Stimulated activated CD4-positive, alpha-beta T cell treated with anti-CD3 and anti-CD28 coated beads, Interleukin-4, amount 100 ng/mL, for 24 hours (primary cell): ENCODE measurements at places on chromosomes 2 and 18.

- no peak for DNase-seq
Observed at GRCh38 chr2:47283659-47284058, 119.3 kb upstream of the MSH2 start.

DNA sequence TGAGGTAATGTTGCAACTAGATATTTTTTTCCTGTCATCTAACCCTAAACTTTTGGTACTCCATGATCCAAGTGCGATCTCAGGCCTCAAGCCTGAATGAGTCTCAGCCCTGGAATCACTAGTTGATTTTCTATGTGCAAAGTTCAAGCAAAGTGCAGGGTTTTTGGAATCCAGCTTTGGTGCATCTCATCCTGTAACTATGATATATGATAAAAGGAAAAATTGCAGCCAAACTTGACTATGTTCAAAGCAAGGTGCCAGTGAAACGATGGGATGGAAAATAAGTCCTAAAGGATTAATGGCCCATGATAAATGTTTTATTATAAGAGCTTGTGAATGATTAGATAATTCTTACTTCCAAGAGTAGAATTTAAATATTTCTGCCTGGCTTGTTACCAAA is 78.9 kb upstream of the NT5C1B start:
- no peak for DNase-seq

GRCh38 chr2:74242354-74243071 is 44.1 kb downstream of the MTHFD2 start:
- no peak for DNase-seq

DNA sequence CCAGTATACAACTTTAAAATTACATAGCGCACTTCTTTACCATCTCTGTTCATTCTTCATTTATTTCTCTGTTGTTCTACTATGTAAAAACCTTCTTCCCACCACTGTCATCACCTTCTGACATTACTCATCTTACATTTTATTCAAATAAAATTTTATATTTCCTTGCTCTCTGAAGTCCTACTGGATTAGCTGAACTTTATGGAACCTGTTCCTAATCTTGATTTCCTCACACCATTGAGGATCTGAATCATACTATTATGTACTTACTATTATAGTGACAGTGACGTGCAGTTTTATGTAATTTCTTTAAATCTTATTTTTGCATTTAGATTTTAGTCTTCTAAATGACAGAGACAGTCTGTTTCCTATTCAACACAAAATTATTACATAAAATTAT is 98.3 kb downstream of the DYNAP start:
- no peak for DNase-seq

- no peak for DNase-seq
Observed at GRCh38 chr2:189876271-189876670, 92.0 kb downstream of the PMS1 start.

DNA sequence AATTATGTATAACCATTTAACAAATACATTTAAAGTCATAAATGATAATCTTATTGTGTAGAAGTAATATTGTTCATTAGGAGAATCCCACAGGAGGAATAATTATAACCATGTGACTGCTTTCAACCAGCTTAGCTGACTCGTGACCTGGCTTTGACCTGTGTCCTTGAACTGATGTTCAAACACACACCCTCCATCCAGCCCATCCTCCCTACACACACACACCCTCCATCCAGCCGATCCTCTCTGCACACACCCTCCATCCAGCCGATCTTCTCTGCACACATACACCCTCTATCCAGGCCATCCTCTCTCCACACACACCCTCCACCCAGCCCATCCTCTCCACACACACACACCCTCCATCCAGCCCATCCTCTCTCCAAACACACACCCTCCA is 83.5 kb downstream of the EIPR1 start:
- no peak for DNase-seq

DNA sequence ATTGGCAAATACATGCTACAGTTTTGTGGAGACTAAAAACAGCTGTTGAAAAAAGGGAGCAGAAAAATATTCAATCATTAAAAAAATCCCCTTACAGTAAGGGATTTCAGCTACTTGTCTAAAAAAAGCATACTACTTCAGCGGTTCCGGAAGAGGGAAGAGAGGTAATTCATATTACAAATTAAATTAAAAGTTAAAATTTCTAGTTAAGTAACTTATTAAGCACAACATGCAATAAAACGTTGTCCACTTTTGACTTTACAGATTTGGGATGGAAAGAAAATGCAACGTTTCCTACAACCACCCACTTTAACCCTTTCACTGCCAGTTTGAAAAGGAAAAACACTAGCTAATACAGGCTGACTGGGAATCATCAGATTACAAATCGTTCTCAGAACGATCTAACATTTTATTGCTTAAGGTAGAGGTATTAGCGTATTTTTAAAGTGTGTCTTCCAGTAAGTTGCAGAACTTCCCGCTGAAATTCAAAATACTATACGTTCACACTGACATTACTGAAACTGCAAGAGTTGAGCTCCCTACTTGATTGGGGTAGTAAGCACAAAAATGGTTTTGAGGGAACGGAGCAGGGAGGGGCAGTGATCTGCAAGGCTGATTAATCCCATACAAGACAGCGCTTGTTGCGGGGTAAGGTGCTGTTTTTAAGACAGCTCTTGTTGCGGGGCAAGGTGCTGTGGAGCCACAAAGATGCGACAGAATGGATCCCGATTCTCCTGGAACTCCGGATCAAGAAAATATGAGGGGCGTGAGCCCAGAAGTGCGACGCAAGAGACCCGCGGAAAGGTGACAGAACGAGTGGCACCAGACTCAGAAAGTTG is 743 bp downstream of the HADHA start:
- DNase-seq, result peak; percentile 27

GRCh38 chr2:53422979-53423378 is 344.6 kb upstream of the CHAC2 start:
- DNase-seq, result no peak

DNA sequence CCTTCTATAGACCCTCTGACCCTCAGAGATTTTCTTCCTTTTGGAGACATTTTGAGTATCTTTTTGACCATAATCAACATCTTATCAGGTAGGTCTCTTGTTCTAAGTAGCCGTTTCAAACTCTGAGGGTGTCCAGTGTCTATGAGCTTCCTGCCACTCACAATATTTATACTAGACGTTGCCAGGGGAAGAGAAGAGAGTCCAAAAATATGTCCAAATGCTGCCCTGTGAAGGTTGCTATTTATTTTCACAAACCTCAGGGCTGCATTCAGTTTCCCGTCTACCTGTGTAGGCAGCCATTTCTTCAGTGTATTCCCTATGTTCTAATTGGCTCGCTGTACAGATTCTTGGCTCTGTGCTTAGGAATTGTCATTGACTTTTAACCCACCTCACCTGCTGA is 986 bp upstream of the DSG1 start:
- DNase-seq, result no peak

GRCh38 chr2:213199871-213200270 is 48.5 kb upstream of the IKZF2 start:
- no peak for DNase-seq

- no peak for DNase-seq
Observed at GRCh38 chr2:172560721-172561120, 4.8 kb downstream of the PDK1 start.

- DNase-seq, result no peak
Observed at GRCh38 chr2:239169311-239170048, 231.3 kb downstream of the HDAC4 start.

GRCh38 chr18:47628240-47628781 is 302.1 kb downstream of the SMAD2 start:
- no peak for DNase-seq

DNA sequence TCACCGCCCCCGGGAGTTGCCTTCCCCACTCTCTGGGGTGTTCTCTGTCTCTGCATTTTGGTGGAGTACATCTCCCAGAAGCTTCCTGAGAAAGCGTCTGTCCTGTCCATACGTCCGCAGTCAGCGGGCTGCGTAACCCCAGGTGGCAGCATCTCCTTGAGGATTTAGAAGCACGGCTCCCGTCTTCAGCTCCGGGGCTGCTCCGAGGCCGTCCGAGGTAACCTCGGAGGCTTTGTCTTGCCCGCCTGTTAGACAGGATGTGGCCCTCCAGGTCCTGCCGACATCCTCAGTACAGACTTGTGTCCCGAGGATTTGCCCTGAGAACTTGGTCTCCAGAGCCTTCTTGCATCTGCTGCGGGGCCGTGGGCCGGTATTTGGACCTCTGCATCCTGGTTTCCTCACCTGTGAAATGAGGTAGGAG is 58.4 kb downstream of the CTDP1 start:
- no peak for DNase-seq

DNA sequence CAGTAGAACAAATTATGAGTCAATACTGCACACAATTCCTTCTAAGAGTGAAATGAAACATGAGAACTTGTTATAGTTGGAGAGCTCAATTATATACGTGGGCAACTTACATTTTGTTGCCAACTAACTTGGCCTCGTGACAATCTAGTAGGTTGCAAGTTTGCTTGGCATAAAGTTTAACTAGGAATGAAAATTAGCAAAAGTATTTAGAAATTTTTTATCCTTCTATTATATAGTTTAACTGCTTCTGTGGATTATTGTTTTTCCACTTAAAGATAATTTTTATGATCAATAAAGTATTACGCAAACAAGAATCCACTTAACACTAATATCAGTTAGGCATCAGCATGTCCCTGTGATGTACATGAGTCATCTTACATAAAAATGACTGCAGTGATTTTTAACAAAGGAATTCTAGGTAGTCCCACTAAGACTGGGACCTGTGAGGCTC is 41.1 kb downstream of the FAM124B start:
- DNase-seq, result no peak

- DNase-seq, result no peak
Observed at GRCh38 chr2:239531456-239532241, 130.8 kb upstream of the HDAC4 start.

- DNase-seq, result peak; percentile 63
Observed at GRCh38 chr2:230899786-230900185, 25.3 kb downstream of the GPR55 start.

DNA sequence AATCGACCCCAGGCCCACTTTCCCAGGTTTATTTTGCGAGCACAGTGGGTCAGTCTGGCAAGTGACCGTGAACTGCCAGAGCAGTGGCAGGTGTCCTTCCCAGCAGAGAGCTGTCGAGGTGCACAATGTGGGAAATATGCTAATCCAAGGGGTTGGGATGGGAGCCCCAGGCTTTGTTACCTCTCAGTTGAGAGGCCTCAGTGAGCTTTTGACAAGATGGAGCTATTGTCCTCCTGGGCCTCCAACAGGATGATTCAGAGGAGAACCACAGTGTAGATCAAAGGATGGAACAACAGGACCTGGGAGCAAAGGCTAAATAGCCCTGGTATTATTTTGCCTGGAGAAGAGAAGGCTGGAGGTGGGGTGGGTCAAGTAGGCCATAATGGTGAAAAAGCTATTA is 150.8 kb downstream of the NCKAP5 start:
- no peak for DNase-seq

DNA sequence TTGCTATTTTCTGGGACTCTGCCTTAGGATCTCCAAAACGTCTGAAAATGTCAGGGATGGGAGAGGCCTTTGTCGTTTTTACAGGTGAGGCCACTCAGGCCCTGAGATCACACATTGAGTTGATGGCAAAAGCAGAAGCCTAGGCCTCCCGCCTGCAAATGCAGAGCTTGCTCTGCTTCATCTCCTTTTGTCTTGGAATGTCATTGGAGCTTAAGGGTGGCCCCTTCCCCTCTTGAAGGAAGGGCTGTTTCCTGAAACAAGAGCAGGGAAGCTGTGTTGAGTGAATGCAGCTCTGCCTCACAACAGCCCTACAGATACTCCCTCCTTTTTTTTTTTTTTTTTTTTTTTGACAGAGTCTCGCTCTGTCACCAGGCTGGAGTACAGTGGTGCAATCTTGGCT is 123.5 kb downstream of the GLI2 start:
- no peak for DNase-seq

GRCh38 chr2:160494201-160494644 is 616 bp upstream of the RBMS1 start:
- no peak for DNase-seq

- DNase-seq, result no peak
Observed at GRCh38 chr18:65235966-65236624, 514.7 kb upstream of the CDH7 start.

DNA sequence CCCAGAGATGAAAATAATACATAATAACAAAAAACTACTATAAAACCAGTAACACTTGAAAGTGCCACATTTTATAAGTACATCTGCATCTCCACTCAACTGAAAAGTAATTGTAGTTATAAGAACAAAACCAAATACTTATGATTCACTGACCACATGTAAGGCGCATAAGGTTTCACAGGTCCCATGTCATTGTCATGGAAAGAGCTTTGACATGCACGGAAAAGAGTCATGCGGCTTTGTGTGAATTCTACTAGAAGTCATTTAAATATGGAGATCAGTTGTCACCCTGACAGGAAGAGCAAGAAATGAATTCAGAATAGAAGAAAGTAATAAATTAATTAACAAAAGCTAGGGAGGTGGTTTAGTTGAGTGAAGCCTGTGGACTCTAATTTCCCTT is 459.1 kb downstream of the CDH2 start:
- no peak for DNase-seq

DNA sequence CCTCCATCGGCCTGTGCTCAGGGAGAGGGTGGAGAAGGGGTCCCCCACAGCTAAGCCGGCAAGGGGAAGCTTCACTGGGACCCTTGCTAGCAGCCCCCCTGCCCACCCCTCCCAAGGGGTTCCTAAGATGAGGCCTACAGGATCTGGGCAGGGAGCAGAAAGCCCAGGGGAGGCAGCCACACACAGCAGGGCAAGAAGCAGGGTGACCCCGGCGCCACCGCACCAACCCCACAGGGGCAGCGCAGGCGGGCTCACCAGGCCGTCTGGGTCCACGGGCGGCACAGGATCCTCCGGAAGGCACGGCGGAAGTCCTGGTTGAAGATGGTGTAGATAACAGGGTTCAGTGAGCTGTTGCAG is 1.8 kb downstream of the ADRA2B start:
- no peak for DNase-seq

GRCh38 chr2:99868260-99868659 is 274.1 kb downstream of the AFF3 start:
- no peak for DNase-seq

- no peak for DNase-seq
Observed at GRCh38 chr2:212294816-212295215, 243.8 kb downstream of the ERBB4 start.

GRCh38 chr2:240060977-240061591 is 7.8 kb upstream of the OR6B3 start:
- peak; percentile 63 for DNase-seq

DNA sequence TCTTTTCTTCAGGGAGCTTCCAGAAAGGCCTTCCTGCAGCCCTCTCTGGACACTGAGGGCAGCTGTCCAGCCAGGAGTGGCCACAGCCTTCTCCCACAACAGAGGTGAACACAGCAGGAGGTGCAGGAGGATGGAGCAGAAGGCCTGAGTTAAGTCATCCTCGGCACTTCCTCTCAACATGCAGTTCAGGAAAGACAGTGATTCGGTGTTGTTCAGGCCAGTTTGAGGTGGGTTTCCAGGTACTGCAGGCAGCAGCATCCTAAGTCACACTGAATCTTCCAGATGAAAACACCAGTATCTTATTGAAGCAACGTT is 225.3 kb upstream of the PXDN start:
- DNase-seq, result no peak

- DNase-seq, result no peak
Observed at GRCh38 chr2:17051538-17051937, 385.9 kb upstream of the CYRIA start.

DNA sequence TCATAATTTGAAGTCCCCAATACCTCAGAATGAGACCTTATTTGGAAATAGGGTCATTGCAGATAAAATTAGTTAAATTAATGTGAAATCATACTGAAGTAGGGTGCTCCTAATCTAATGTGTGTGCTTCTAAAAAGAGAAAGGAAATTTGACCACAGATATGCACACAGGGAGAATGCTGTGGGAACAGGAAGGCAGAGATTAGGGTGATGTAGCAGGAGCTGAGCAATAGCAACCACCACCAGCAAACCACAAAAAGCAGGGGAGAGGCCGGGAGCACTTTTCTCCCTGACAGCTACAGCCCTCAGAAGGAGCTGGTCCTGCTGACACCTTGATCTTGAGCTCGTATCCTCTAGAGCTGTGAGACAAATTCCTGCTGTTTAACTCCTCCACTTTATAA is 24.6 kb upstream of the SCG2 start:
- no peak for DNase-seq
